DMS53 (cell line): ENCODE measurements at places on chromosomes 16 and 17.

DNA sequence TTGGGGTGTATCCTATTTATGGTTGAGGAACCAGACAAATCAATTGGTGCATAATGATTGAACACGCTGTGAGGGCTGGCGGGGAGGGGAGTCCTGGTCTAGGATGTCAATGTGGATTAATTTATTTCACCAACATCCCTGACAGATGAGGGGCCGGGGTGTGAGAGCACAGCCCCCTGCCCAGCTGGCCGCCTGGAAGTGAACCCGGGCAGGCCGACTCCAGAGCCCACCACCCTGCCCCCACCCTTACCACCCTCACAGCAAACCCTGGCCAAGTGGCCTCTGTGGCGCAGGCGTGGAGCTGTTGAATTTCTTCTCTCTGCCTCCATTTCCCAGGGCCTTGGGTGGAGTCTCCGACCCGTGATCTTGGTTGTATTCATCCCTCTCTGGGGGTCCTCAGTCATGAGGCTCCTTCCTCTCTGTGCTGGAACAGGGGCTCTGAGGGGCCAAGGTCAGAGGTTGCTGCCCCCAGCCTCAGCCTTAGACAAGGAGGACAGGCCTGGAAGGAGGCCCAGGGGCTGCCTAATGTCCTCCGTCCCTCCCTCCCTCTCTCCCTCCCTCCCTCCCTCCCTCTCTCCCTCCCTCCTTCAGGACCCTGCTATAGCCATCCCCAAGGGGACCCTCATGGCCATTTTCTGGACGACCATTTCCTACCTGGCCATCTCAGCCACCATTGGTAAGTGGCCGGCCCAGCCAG lies 12.6 kb downstream of the SLC12A3 start:
- DNase-seq, result no peak

GRCh38 chr17:61880589-61881102 lies 17.3 kb upstream of the BRIP1 start:
- DNase-seq, result no peak

GRCh38 chr17:63571632-63572310 lies 21.5 kb downstream of the DCAF7 start:
- no peak for DNase-seq

DNA sequence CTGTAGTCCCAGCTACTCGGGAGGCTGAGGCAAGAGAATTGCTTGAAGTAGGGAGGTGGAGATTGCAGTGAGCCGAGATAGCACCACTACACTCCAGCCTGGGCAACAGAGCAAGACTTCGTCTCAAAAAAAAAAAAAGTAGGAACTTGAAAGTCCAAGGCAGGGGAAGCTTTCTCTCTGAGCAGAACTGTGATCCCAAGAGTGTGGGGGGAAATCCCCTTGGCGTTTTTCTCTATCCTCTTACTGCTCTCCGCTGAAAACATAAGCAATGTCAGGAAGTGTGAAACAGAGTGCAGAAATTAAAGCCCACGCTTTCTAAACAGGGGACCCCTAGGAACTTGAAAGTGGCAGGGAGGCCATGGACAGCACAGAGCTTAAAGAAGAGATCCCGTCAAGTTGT lies 9.8 kb upstream of the CMTM3 start:
- DNase-seq, result no peak

DNA sequence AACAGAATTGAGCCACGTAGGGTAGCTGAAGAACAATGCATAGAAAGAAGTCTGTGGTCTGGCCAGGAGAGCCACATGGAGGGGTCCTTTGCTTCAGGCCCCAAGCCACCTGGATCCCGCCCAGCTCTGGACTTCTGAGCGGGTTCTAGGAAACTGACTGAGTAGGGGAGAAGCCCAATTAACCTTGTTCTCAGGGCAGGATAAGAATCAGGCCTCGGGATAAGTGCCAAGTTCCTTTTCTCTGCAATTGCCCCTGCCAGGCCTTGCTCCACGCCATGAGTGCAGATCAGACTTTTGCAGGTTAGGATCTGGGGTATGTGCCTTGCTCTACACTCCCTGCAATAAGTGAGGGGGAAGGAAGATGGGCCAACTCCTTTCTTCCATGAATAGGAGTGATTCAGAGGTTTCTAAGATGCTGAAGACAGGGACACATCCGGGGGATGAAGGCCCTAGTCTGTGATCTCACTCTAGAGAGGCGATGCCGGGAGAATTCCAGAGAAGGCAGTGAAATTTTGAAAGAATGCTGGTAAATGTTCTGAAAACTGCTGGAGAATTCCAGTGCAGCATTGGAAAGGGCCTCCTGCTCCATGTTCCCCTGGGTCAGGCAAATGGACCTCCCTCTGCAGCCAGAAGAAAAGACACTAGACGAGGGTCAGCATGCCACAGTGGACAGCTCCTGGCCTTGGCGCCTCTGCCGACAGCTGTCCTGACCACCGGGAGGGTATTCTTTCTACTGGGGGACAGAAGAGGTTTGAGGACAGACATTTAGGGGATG lies 5.8 kb downstream of the NEUROD2 start:
- DNase-seq, result no peak

- DNase-seq, result peak; percentile 40
Observed at GRCh38 chr16:67179421-67180080, 4.2 kb downstream of the MATCAP1 start.

GRCh38 chr16:57663436-57663835 lies 4.7 kb upstream of the ADGRG3 start:
- no peak for DNase-seq

DNA sequence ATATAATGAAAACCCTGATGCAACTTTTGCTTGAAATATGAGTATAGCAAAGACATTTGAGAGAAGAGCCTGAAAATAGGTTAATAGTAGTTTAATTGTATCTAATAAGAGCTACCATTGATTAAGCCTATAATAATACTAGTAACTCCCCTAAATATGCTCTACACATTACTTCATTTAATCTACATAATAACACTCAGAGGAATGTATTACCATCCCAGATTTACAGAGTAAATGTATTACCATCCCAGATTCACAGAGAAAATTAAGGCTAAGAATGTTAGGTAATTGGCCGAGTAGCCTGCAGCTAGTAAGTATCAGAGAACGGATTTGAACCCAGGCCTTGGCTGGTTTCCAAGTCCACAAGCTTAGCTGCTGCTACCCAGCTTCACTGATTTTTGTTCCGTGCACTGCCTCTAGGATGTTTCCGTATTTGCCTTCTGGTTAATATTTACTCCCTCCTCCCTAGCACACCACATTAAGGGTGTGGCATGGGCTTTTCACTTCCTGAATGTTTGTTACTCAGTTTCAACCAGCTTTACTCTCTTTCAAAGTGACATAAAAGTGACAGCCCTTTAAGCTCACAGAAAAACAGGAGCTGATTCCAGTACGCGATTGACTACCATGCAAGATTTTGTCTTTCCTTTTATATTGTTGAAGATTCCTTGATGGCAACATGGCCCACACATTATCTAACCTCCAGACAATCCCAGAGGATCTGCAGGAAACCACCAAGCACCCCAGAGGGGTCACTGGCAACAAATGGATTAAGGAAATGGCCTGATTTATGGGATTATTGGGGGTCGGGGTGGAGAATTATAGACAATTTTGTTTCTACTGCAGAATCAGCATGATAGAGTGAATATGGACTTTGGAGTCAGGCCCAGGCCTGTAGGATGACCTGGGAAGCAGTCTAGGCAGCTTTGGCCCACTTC lies 26.7 kb upstream of the TOX3 start:
- peak; percentile 95 for DNase-seq

- DNase-seq, result no peak
Observed at GRCh38 chr16:10972819-10973464, 28.6 kb downstream of the CLEC16A start.
